ENCODE measurements at places on chromosomes 6 and 20. TPM values are rescaled to one million over a fixed set of nuclear protein-coding genes. Genes with fewer than 3 reads are reported as not detected.

- DNase-seq, result no peak
Measured at GRCh38 chr6:74070091-74070490, 374.1 kb downstream of the CD109 start.

DNA sequence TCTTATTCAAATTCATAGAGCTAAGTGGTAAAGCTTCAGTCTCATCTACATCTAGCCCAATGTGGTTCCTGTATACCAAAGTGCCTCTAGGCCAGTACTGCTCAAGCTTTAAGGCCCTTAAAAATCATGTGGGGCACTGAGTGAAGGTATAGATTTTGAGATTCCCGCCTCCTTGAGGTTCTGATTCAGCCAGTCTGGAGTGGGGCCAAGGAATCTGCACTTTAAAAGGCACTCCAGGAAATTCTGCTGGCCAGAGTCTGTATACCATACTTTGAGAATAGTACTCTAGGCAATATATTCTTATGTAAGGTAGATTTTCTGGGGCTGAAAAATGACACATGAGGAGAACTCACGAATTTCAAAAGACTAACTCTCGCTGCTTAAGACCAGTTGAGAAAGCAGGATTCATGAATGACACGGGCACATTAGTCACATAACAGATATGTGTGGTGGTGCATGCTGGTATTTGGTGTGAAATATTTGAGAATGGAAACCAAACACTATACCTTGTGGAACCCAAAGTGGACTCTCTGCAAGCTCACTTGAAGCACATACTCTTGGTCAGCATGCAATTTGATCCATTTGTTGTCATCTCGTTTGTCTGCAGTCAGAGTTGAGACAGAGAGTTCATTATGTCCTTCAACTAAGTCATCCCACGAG lies 47.6 kb upstream of the SIM1 start:
- no peak for DNase-seq

DNA sequence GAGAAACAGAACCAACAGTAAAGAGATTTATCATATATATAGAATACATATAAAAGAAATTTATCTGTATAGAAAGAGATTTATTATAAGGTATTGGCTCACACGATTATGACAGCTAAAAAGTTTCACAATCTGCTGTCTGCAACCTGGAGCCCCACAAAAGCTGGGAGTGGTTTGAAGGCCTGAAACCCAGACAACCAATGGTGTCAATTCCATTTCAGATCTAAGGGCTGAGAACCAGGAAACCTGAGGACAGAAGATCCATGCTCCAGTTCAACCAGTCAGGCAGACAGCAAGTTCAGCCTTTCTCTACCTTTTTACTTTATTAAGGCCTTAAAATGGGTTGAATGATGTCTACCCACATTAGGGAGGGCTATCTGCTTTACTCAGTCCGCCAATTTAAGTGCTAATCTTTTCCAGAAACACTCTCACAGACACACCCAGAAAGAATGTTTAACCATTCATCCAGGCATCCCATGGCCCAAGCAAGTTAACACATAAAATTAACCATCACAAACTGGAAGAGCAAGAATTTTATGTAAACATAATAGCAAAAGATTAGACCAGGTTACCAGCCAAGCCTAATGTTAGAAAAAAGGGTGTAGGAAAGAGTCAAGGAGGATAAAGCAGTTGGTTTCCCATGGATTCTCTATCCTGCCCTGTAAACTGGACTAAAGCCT lies 170.9 kb downstream of the FUT9 start:
- no peak for DNase-seq

- no peak for DNase-seq
Measured at GRCh38 chr6:160146454-160147145, 25.0 kb downstream of the SLC22A1 start.

- DNase-seq, result no peak
Measured at GRCh38 chr6:113271437-113271836, 585.7 kb upstream of the MARCKS start.

DNA sequence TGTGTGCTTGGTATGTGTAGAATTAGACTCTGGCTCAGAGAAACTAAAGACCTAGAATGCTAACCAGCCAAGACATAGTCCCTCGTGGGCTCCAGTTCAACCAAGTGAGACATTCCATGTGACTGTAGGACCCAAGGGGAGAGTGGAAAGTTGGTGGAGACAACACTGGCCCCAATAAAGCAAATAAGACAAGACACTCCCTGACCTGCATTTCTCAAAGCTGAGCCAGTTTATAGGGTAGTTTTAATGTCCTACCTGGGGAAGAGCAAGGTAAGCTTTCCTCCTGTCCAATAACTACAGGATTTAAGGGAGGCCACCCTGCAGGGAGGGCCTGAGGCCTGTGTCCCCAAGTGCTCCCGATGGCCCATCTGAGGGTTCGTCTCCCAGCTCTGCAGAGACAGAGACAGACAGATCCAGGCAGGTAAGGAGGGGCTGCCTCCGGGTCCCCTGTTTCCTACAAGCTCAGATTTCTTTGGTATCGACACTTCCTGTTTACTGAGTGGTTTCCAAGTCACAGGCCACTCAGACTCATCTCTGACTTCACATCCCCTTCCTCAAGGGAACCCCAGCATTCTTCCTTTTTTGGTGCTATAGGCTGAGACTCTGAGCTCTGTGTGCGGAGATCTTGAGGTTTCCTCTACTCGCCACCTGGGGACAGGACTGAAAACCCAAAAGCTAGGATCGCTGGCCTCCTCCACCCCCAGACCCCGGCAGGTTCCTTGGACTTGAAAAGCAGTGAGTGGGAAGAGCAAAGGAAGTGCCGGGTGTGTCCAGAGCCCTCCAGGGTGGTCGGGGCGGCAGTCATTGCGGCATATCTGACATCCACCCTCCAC lies 92.4 kb downstream of the PRND start:
- peak; percentile 56 for DNase-seq

GRCh38 chr20:47178277-47178676 lies 178.2 kb downstream of the ZMYND8 start:
- no peak for DNase-seq

The ERVFRD-1 gene
- total RNA-seq, result 0.22 TPM

The SLC2A4RG gene
- total RNA-seq, result 73.5 TPM

All from tibial nerve (tissue), 4 donors.